Dermis blood vessel endothelial cell (primary cell): ENCODE measurements at places on chromosomes 2 and 18.

- DNase-seq = no peak
These were observed 346.1 kb downstream of the CYP26B1 start for GRCh38 chr2:71801556-71801955.

DNA sequence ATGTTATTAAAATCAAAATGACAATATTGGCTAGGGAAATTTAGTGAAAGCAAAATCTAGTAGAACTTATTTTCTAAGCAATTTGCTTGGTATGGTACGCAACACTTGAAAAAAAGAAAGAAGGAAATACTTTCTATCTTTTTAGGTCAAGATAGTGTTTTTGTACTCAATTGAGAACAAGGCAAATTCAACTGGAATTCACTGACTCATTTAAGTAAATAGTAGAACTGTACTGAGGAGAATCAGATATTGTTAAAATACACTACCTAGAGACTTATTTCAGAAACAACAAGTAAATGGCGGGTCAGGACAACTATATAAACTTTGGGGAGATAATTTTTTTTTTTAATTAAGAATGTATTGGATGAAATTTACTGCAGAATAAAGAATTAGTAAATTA, 18.9 kb downstream of the ZRANB3 start:
- DNase-seq = no peak

DNA sequence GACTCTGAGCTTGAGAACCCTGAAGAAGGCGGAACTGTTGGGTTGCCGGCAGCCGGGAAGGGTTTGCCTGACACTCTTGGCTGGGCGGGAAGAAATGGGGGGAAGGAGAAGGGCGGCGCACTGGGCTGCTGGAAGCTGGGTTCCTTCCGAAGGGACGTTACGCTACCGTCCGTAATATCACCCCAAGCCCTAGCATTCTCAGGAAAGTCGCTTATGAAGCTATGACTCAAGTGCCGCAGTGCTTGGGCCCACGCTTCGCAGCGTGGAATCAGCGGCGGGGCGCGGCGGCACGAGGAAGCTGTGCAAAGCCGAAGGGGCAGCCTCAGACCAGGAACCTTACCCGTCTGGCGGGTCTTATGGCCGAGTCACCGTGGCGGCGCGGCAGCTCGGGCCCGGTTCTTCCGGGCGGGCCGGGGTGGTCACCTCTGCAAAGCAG, 50.2 kb upstream of the SIGLEC15 start:
- DNase-seq = peak; percentile 91

- DNase-seq = no peak
These were observed 53.4 kb downstream of the SCN1A start for GRCh38 chr2:166074430-166074829.

DNA sequence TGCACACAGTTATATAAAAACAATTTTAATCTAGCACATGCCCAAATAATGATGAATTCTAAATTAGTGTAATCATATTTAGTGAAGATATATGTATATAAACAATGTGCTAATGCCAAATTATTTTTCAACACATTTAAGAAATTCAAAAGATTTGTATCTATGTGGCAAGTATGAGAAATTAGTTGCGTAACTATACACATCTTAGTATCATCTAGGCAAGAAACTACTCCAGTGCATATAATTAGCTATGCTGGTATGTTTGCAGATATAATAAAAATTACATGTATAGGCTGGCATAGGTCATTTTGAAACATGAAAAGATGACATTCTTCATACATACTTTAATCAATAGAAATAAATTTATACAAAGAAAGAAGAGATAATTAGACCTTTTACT, 252.0 kb upstream of the VWC2L start:
- DNase-seq = no peak

DNA sequence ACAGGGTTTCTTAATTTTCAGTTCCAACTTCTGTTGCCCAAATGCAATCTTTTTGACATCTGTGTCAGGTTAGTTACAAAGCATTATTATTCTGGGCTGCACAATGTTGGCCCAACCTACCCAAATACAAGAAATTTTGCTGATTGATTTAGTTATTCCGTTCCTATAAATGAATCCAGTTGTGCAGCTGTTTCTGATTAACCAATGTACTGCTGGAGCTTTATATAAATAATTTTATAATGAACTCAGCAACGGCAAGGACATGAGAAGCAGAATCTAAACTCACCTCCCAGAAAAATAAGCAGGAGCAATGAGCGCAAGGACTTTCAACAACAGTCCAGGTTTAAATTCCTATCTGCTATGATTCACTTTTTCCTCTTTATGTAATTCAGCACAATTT, 76.3 kb upstream of the WIPF1 start:
- no peak for DNase-seq

DNA sequence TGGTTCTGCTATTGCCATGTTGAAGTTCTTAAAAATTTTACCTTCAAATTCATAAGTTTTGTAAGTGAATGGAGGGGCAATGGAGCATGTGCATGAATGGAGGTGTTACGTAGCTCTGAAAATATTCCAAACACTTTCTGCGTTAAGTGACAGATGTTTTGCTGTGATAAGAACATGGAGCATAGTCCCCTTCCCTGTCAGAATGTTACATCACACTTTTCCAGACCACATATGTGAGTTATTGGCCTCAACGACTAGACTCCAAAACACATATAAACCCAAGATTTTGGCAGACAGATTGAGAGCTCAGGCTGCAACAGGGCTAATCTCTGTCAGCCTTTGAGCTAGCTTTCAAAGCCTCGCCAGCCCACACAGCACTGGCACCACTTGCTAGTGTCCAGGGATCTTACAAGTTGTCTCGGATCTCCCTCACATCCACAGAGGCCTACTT, 27.2 kb upstream of the MFSD6 start:
- peak; percentile 22 for DNase-seq

DNA sequence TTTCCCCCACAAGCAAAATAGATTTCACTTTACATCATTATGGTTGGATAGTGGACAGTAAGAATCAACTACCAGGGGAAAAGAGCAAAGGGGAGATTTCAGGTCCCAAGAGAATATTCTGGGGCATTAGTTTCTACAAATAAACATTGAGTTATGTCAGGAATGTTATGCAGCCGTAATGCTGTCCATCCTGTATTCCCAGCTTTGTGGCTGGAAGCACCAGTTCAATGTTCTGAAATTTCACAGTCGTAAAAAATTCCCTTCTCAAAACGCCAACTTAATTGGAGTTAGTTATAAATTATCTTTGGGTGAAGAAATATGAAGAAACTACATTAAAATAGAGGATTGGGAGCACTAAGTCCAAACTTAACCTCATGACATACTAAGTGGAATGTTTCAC, 141.5 kb upstream of the FIGN start:
- DNase-seq = peak; percentile 1

- no peak for DNase-seq
These were observed 451.7 kb upstream of the SMIM21 start for GRCh38 chr18:75879196-75879595.
